ENCODE measurements at places on chromosomes 1 and 21. TPM values are rescaled to one million over a fixed set of nuclear protein-coding genes. Genes with fewer than 3 reads are reported as not detected.

GRCh38 chr1:167479331-167479979 is 38.9 kb downstream of the CD247 start:
- H3K27me3 ChIP-seq, result no peaks in the 10 kb centered on the region
- peaks cover 6% of the 10 kb centered on the region for H3K36me3 ChIP-seq
- H3K27ac ChIP-seq, result peak overlapping the region; percentile 82

- peaks cover 3% of the 10 kb centered on the region for H3K27me3 ChIP-seq
- H3K36me3 ChIP-seq, result no peaks in the 10 kb centered on the region
- no peak overlapping the region for H3K27ac ChIP-seq
- no peak overlapping the region for H3K4me3 ChIP-seq
Measured at GRCh38 chr1:235910357-235911299, 43.9 kb upstream of the LYST start.

DNA sequence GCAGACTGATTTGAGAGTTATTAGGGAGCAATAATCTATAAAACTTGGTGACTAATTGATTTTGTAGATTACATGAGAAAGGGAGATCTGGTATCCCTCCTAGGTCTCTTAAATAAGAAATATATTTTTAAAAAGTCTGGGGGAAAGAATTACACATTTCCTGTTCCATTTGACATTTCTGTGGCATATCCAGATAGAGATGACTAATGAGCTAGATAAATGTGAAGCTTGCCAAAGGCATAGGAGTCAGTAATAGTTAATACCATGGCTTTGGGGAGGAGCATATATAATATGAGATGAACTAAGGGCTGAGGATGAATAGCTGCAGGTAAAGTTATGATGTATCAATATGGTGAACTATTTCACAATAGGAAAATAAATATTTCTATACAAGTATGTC is 663.7 kb downstream of the PTPRC start:
- H3K4me3 ChIP-seq, result no peak overlapping the region
- DNase-seq, result no peak
- no peaks in the 10 kb centered on the region for H3K4me1 ChIP-seq
- no peaks in the 10 kb centered on the region for H3K36me3 ChIP-seq

DNA sequence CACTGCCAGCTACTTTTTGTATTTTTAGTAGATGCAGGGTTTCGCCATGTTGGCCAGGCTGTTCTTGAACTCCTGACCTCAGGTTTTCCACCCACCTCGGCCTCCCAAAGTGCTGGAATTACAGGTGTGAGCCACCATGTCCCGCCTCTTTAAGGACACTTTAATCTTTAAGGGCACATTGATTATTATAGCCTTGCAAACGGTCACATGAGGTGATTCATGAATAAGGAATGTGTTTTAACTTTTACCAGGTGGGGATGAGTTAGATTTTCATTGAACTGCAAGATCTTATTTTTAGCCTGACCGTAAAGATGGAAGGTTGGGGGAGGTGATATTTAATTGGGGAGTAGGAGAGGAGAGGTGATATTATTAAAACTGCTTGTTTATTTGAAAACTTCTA is 61.9 kb downstream of the TBCE start:
- H3K27me3 ChIP-seq, result no peaks in the 10 kb centered on the region
- no peak for DNase-seq
- peaks cover 14% of the 10 kb centered on the region for H3K4me1 ChIP-seq
- no peaks in the 10 kb centered on the region for H3K36me3 ChIP-seq

GRCh38 chr1:165858967-165859845 is 31.8 kb downstream of the UCK2 start:
- H3K4me1 ChIP-seq, result peaks cover 23% of the 10 kb centered on the region
- peaks cover 1% of the 10 kb centered on the region for H3K27me3 ChIP-seq
- no peak overlapping the region for H3K27ac ChIP-seq
- no peak overlapping the region for H3K4me3 ChIP-seq
- DNase-seq, result no peak

GRCh38 chr1:206442101-206442500 is 28.2 kb upstream of the IKBKE start:
- H3K36me3 ChIP-seq, result peaks cover 26% of the 10 kb centered on the region
- H3K27me3 ChIP-seq, result no peaks in the 10 kb centered on the region

GRCh38 chr1:183291802-183292514 is 105.9 kb downstream of the LAMC2 start:
- no peak overlapping the region for H3K4me3 ChIP-seq
- DNase-seq, result no peak
- H3K27ac ChIP-seq, result no peak overlapping the region
- no peaks in the 10 kb centered on the region for H3K36me3 ChIP-seq

- no peak for DNase-seq
- H3K4me1 ChIP-seq, result no peaks in the 10 kb centered on the region
- no peak overlapping the region for H3K4me3 ChIP-seq
- H3K27me3 ChIP-seq, result peaks cover 46% of the 10 kb centered on the region
- H3K36me3 ChIP-seq, result no peaks in the 10 kb centered on the region
- no peak overlapping the region for H3K27ac ChIP-seq
Measured at GRCh38 chr1:156406251-156406650, 37.2 kb downstream of the RHBG start.

DNA sequence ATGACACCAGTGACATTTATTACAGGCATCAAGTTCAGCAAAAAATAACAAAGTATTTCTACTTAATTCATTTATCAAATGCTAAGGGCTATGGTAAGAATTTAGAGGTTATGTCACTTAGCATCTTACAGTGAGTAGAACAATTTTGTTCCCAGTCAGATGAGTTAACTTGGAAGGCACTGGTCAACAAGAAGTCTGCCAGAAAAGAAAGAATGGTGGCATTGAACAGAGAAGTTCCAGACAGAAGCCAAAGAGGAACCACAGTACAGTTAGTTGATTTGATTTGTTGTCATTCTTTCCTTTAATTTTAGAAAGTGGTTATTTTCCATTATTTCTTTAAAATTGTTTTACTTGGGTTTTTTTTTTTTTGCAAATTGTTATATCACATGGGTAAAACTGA is 232.2 kb upstream of the PKN2 start:
- no peaks in the 10 kb centered on the region for H3K4me1 ChIP-seq
- no peak overlapping the region for H3K27ac ChIP-seq
- H3K4me3 ChIP-seq, result no peak overlapping the region
- no peak for DNase-seq
- no peaks in the 10 kb centered on the region for H3K36me3 ChIP-seq

- H3K36me3 ChIP-seq, result no peaks in the 10 kb centered on the region
- H3K27ac ChIP-seq, result no peak overlapping the region
- no peaks in the 10 kb centered on the region for H3K4me1 ChIP-seq
Measured at GRCh38 chr1:80375662-80376061, 1369.1 kb upstream of the ADGRL4 start.

GRCh38 chr1:106926803-106927582 is 129.5 kb upstream of the PRMT6 start:
- H3K27me3 ChIP-seq, result no peaks in the 10 kb centered on the region
- H3K4me1 ChIP-seq, result no peaks in the 10 kb centered on the region
- H3K36me3 ChIP-seq, result no peaks in the 10 kb centered on the region

DNA sequence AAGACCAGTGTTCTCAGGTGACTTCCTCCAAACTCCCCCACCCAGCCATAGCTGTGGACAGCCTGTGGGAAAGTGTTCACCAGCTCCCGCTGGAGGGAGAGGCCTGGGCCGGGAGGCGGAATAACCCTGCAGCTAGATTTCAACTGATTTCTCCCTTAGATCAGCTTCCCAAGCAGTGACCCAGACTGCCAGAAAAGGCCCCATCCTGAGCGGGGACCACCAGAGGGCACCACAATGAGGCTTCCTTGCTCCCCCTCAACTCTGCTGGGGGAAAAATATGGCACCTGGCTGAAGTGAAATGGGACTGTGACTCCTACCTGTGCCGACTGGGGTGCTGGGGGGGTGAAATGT is 50.8 kb downstream of the RHBG start:
- H3K4me3 ChIP-seq, result peak overlapping the region; percentile 85
- peaks cover 55% of the 10 kb centered on the region for H3K27me3 ChIP-seq
- H3K36me3 ChIP-seq, result no peaks in the 10 kb centered on the region
- peak overlapping the region; percentile 58 for H3K27ac ChIP-seq

GRCh38 chr1:111735321-111735720 is 3.9 kb downstream of the INKA2 start:
- no peaks in the 10 kb centered on the region for H3K36me3 ChIP-seq
- peaks cover 26% of the 10 kb centered on the region for H3K4me1 ChIP-seq
- no peak for DNase-seq
- H3K4me3 ChIP-seq, result no peak overlapping the region
- H3K27me3 ChIP-seq, result peaks cover 6% of the 10 kb centered on the region
- no peak overlapping the region for H3K27ac ChIP-seq

DNA sequence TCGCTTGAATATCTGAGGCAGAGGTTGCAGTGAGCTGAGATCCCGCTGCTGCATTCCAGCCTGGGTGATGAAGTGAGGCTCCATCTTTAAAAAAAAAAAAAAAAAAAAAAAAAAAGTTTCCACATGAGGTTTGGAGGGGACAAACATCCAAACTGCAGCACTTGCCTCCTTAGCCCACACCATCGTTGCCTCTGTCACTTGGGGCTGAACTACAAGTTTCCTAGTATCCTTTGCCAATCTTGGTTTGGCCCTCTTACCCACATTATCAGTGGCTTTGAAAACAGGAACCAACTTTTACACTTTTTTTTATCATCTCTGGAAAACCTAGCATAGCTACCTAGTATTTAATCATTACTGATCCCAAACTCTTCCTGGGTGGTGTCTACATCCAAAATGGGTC is 59.2 kb downstream of the CLSTN1 start:
- H3K27me3 ChIP-seq, result no peaks in the 10 kb centered on the region
- no peak overlapping the region for H3K27ac ChIP-seq
- H3K4me1 ChIP-seq, result peaks cover 23% of the 10 kb centered on the region
- H3K36me3 ChIP-seq, result peaks cover 34% of the 10 kb centered on the region

GRCh38 chr1:213418268-213419071 is 367.4 kb downstream of the RPS6KC1 start:
- no peaks in the 10 kb centered on the region for H3K27me3 ChIP-seq
- H3K4me1 ChIP-seq, result no peaks in the 10 kb centered on the region
- H3K36me3 ChIP-seq, result no peaks in the 10 kb centered on the region
- H3K4me3 ChIP-seq, result no peak overlapping the region
- DNase-seq, result no peak

- H3K36me3 ChIP-seq, result no peaks in the 10 kb centered on the region
- H3K27me3 ChIP-seq, result peaks cover 36% of the 10 kb centered on the region
- no peak overlapping the region for H3K27ac ChIP-seq
- DNase-seq, result no peak
- no peaks in the 10 kb centered on the region for H3K4me1 ChIP-seq
Measured at GRCh38 chr1:4561205-4561604, 93.2 kb upstream of the AJAP1 start.

- H3K4me1 ChIP-seq, result peaks cover 65% of the 10 kb centered on the region
- H3K27ac ChIP-seq, result peak overlapping the region; percentile 99
- H3K36me3 ChIP-seq, result peaks cover 23% of the 10 kb centered on the region
- H3K27me3 ChIP-seq, result no peaks in the 10 kb centered on the region
- H3K4me3 ChIP-seq, result peak overlapping the region; percentile 100
Measured at GRCh38 chr1:89125240-89125912, 538 bp downstream of the GBP2 start.

GRCh38 chr1:181803421-181803820 is 258.1 kb downstream of the ZNF648 start:
- H3K27me3 ChIP-seq, result peaks cover 7% of the 10 kb centered on the region
- H3K4me1 ChIP-seq, result no peaks in the 10 kb centered on the region
- H3K36me3 ChIP-seq, result no peaks in the 10 kb centered on the region
- DNase-seq, result no peak

GRCh38 chr1:16385659-16386453 is 18.8 kb downstream of the SZRD1 start:
- no peak for DNase-seq
- no peaks in the 10 kb centered on the region for H3K36me3 ChIP-seq
- H3K4me1 ChIP-seq, result peaks cover 79% of the 10 kb centered on the region
- no peaks in the 10 kb centered on the region for H3K27me3 ChIP-seq
- H3K27ac ChIP-seq, result peak overlapping the region; percentile 65

DNA sequence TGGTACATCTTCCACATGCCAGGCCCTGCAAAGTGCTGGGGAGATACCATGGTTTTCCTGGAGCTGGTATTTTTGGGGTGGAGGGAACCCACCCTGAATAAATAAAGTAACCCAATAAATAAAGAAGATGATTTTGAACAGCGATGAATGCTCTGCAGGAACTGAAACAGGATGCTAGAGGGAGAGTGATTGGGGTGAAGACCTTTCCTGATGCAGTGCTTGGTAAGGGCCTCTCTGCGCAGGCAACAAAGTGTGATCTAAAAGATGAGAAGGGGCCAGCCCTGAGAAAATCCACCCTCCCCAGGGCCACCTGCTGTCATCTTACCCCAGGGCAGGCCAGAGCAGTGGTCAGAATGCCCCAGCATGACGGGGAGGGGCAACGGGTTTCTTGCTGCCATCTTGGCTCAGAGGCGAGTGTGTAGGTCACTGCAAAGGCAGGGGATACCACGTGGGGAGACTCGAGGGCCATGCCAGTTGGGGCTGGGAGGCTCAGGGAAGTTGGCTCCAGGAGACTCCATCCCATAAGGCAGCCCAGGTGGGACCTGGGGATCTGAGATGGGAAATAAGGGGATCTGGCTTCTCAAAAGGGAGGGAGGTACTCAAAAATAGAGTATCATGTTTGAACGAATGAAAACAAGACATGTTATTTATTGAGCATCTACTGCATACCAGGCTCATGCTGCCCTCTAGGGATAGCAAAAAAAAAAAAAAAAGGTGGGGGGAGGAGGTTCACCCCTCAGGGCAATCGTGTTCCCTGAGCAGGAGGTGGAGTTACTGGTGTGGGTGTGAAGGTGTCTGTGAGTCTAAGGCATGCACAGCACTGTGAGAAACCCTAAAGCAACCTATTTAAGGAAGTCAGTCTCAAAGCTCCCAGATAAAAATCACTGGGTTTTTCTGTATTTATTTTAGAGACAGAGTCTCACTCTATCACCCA is 2.8 kb downstream of the SRARP start:
- no peak overlapping the region for H3K27ac ChIP-seq
- DNase-seq, result no peak
- H3K27me3 ChIP-seq, result peaks cover 8% of the 10 kb centered on the region
- no peaks in the 10 kb centered on the region for H3K4me1 ChIP-seq
- H3K4me3 ChIP-seq, result no peak overlapping the region

GRCh38 chr1:55877437-55878232 is 662.5 kb upstream of the USP24 start:
- H3K27me3 ChIP-seq, result no peaks in the 10 kb centered on the region
- H3K27ac ChIP-seq, result no peak overlapping the region
- H3K4me1 ChIP-seq, result no peaks in the 10 kb centered on the region
- H3K36me3 ChIP-seq, result no peaks in the 10 kb centered on the region

The USH2A gene
- not detected for total RNA-seq

The C1orf232 gene
- not detected for total RNA-seq

The AJAP1 gene
- 0.11 TPM for total RNA-seq

The IGSF9 gene
- total RNA-seq, result 0.21 TPM

The INTS3 gene
- 60.6 TPM for total RNA-seq

The LCE3D gene
- not detected for total RNA-seq

The KIRREL1 gene
- not detected for total RNA-seq

Data from naive thymus-derived CD8-positive, alpha-beta T cell (primary cell).